Transverse colon (tissue), 4 donors: ENCODE measurements at places on chromosomes 16 and 17. TPM values are rescaled to one million over a fixed set of nuclear protein-coding genes. Genes with fewer than 3 reads are reported as not detected.

Gene COX6A2
- not detected for total RNA-seq

Gene APOH
- total RNA-seq: not detected

DNA sequence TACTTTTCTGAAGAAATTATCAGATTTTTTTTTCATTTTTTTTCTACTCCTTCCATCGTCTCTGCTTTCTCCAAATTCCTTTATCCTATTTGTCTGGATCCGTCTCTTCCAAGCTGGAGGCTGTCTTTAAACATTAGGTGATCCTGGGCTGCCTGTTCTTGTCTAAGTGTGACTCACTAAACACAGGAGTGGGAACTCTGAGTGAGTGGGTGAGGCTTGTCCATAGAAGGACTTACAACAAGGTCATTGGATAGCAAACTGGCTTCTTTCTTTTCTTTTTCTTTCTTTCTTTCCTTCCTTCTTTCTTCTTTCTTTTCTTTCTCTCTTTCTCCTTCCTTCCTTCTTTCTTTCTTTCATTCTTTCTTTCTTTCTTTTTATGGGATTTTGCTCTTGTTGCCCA, 18.2 kb downstream of the ALOX15 start:
- H3K4me1 ChIP-seq: peaks cover 12% of the 10 kb centered on the region
- no peak for DNase-seq
- no peak overlapping the region for H3K27ac ChIP-seq
- H3K36me3 ChIP-seq: no peaks in the 10 kb centered on the region

GRCh38 chr17:77723909-77724875, 234.3 kb upstream of the TNRC6C start:
- no peak overlapping the region for H3K4me3 ChIP-seq
- no peak for DNase-seq
- H3K27me3 ChIP-seq: no peaks in the 10 kb centered on the region
- H3K27ac ChIP-seq: no peak overlapping the region

GRCh38 chr16:85158743-85159178, 46.5 kb upstream of the CIBAR2 start:
- H3K4me3 ChIP-seq: no peak overlapping the region
- H3K27me3 ChIP-seq: no peaks in the 10 kb centered on the region
- no peak for DNase-seq
- H3K36me3 ChIP-seq: no peaks in the 10 kb centered on the region
- no peak overlapping the region for H3K27ac ChIP-seq
